ENCODE measurements at places on chromosomes 1 and 21. TPM values are rescaled to one million over a fixed set of nuclear protein-coding genes. Genes with fewer than 3 reads are reported as not detected.
A peak's percentile ranks its signal among the peaks of the same experiment; 100 is the strongest.

Gene AQP10
- total RNA-seq: not detected

Gene NEXN
- not detected for total RNA-seq

Gene KCNT2
- total RNA-seq: 0.04 TPM

- peak; percentile 82 for ATAC-seq
Measured at GRCh38 chr1:35718492-35719336, at the start of gene C1orf216. Gene C1orf216 (minus strand): TSS chr1:35718884. CDS start chr1:35716321, 2,563 bp downstream.

DNA sequence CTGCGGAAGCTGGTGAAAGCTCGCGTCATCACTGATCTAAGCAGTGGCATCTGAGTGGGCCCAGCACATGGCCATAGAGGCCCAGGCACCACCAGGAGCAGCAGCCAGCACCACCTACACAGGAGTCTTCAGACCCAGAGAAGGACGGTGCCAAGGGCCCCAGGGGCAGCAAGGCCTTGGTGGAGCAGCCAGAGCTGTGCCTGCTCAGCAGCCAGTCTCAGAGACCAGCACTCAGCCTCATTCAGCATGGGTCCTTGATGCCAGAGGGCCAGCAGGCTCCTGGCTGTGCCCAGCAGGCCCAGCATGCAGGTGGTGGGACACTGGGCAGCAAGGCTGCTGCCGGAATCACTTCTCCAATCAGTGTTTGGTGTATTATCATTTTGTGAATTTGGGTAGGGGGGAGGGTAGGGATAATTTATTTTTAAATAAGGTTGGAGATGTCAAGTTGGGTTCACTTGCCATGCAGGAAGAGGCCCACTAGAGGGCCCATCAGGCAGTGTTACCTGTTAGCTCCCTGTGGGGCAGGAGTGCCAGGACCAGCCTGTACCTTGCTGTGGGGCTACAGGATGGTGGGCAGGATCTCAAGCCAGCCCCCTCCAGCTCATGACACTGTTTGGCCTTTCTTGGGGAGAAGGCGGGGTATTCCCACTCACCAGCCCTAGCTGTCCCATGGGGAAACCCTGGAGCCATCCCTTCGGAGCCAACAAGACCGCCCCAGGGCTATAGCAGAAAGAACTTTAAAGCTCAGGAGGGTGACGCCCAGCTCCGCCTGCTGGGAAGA is 3.2 kb upstream of the ARTN start:
- no peak for ATAC-seq

Measured in activated T-helper 17 cell treated with anti-CD3 and anti-CD28 coated beads, Interleukin-2, amount 50 U/mL, for 72 hours (primary cell).